ENCODE measurements at places on chromosomes 12 and 14.

DNA sequence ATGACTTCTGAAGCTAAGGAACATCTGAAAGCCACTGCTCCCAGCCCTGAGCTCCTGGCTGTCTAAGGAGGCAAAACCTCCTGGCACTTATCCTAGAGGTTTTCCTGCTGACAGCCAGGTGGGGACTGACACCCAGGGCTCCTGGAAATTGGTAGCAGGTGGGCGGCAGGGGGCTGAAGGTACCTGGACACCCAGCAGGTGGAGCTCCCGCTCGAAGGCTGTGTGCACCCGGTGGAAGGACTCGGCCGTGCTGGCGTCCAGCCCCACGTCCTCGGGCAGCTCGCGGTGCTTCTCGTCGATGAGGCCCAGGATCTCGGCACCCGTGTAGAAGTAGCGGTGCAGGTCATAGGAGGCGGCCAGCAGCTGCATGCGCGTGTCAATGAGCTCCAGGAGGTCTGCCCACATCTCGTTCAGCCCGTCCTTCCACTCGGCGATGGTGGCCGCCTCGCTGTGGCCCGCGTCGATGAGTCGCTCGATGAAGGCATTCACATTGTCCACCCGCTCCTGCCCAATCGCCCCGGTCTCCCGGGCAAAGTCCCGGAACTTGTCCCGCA lies 68.2 kb downstream of the PLEKHG3 start:
- DNase-seq = no peak

- no peak for DNase-seq
These were observed 54.8 kb downstream of the SAMD4A start for GRCh38 chr14:54621686-54622085.

DNA sequence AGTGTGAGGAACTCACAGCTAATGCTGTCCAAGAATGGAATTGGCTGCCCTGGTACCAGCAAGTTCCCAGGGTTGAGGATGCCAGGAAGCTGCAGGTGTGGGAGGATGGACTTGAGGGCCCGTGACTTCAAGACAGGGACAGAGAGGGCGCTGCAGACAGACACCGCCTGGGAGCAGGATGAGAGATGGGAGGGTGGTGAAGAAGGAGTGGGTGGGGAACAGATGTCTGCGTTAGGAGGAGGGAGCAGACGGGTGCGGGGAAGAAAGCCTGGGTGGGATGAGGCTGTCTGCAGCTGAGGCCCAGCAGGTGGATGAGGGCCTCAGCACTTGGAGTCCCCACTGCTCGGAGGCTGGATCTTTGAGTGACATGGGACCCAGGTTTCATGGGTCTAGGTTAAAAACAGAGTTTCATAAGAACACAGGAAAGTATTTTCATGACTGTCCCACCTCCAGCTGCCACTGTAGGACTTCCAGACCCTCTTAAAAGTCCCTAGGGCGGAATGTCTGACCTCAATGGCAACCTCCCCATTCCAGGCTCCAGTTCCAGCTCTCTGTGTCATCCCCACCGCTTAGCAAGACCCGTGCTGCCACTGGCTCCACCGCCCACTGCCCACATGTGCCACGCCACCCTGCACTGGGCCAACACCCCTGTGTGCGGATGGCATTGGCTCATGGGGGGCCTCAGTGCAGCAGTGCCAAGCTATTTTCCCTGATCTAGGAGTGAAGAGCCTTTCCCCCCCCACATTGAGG lies 70.3 kb upstream of the SCN8A start:
- no peak for DNase-seq

- peak; percentile 61 for DNase-seq
These were observed 14.0 kb downstream of the RTRAF start for GRCh38 chr14:52003324-52003723.

- no peak for DNase-seq
These were observed 430.2 kb upstream of the TMPO start for GRCh38 chr12:98085046-98085755.

GRCh38 chr12:55982319-55982936 lies 8.6 kb downstream of the RAB5B start:
- DNase-seq = peak; percentile 59

- DNase-seq = peak; percentile 100
These were observed 400.9 kb upstream of the PDE3A start for GRCh38 chr12:19967431-19967830.

DNA sequence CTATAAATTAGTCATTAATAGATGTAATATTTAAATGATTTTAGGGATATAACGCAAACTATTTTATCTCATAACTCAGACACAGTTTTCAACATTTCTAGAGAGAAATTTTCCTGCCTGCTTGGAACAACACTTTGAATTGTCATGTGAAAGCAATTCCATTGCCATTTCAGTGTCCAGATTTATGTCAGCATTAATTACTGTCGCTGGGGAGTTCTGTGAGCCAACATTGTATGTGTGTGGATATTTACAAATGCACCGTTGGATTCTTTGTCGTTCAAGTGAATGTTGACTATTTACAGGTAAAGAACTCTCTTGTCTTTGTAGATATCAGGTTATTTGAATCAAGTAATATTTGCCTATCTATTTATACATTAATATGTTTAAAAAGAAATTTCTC lies 465.3 kb upstream of the RGS6 start:
- no peak for DNase-seq

DNA sequence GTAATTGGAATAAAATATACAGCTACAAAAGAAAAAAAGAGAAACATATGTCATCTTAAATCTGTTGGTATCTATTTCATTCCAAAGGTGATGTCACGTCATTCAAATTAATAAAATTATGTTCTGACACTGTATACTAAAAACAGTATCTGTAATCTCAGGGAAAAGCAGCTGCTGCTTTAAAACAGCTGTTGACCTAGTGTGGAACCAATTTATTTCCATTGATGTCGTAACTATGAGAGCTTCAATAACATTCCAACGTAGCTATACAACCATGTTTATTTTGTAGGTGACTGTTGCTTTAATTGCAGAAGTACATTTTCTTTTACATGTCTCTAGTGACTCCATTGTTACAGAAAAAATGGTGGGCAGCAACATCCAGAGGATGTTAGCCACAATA lies 571.7 kb downstream of the RPS29 start:
- DNase-seq = no peak

- no peak for DNase-seq
These were observed 203.3 kb upstream of the LRFN5 start for GRCh38 chr14:41403360-41403759.

GRCh38 chr14:24378981-24379906 lies 11.3 kb downstream of the NFATC4 start:
- no peak for DNase-seq

GRCh38 chr14:99820702-99821331 lies 27.6 kb downstream of the EML1 start:
- DNase-seq = no peak
